D341Med (cell line): ENCODE measurements at places on chromosomes 3 and 15.

- DNase-seq = no peak
These were observed 60.4 kb upstream of the SLC2A2 start for GRCh38 chr3:171086914-171087313.

- DNase-seq = no peak
These were observed 35.8 kb downstream of the COL8A1 start for GRCh38 chr3:99674086-99674789.

- DNase-seq = no peak
These were observed 502 bp downstream of the NR1D2 start for GRCh38 chr3:23945663-23945912.

DNA sequence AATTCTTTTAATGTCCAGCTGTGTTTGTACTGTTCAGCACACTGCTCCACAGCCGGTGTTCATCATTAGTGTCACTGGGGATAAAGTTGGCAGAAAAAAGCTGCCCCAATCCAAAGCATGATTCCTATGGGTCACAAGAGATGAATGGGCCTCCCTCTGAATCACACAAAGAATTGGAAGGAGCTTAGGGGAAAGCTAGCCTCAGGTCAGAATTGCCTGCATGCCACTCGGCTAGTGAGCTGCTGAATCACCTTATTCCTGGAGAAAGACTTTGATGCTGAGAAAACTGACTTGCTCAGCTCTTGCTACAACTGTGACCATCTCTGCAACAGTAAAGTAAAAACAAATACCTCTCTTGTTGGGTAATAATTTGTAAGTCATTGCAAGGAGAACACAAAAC, 3.5 kb downstream of the CCK start:
- DNase-seq = no peak

GRCh38 chr3:73052857-73053256, 8.6 kb upstream of the EBLN2 start:
- no peak for DNase-seq

DNA sequence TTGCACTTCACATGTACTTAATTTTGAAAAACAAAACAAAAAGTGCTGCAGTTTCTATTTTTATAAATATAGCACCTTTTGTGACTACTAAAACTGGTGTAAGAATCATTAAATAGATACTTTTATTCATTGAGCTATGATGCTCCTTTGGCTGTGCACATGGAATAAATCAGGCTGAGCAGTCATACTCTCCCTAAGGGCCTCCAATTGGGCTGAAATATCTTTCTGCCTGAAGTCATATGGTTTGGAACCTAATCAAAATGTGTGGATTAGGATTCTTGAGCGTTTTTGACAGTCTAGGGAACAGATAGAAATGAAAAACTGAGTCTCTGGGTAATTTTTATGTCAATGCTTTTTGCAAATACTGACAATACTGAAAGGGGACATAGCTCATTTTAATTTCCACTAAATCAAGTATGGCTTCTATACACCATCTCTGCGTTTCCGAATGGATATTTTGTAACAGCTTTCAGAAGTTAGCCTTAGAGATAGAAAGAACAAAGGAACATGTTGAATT, 392.2 kb upstream of the ROBO1 start:
- DNase-seq = no peak

DNA sequence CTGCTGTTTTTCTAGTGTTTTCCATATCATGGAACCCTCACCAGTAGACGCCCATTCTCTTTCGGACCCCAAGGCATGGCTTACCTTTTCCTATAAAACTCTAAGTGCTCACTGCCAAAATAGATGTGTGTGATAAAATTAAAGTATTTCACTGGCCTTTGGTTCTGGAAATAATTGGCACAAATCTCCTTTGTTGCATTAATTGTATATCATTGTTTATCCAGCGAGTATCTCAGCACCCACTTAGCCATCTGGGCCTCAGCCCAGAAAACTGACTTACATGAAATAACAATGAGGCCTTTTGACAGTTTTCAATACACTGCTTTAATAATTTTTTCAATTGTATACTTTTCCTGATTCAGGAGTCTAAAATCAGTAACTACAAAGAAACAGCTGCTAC, 105.1 kb downstream of the MECOM start:
- no peak for DNase-seq

GRCh38 chr3:61051666-61052065, 199.6 kb downstream of the FHIT start:
- DNase-seq = no peak

GRCh38 chr15:64653757-64654156, 121.6 kb downstream of the RBPMS2 start:
- DNase-seq = no peak

DNA sequence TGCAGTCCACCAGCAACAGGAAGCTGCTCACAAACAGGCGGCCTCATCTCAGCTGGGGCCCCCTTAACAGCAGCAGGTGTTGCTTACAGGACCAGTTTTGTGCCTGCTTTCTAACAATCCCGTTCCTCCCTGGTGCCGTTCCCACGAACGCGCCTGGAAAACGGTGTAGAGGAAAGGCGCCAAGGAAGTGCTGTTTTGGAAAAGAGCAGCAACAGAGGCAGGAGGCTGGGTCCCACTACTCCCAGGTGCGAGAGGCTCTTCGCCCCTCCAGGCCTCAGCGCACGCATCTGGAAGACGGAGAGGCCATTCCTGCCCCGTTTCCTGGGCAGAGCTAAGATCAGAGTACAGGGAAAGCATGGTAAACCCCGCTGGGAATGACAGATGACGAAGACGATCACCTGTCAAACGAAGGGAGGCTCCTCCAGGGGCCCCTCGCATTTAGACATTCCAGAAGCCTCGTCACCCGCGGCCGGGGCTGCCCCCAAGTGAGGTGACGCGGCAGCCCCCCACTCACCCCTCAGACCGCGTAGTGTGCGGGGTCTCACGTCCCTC, 603 bp downstream of the SCAPER start:
- no peak for DNase-seq

DNA sequence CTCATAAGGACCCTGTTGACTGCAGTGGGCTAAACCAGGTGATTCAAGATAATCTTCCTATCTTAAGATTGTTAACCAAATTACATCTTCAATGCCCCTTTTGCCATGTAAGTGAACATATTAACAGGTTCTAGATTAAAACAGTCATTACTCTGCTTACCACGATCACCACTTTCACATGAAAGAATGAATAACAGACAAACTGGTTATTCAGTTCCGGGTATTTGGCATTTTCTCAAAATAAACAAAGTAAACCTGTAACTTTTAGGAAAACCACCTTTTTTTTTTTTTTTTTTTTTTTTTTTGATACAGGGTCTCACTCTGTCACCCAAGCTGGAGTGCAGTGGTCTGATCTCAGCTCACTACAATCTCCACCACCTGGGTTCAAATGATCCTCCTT, 131.2 kb downstream of the IMPG2 start:
- no peak for DNase-seq
